ENCODE measurements at places on chromosomes 7 and 10.

DNA sequence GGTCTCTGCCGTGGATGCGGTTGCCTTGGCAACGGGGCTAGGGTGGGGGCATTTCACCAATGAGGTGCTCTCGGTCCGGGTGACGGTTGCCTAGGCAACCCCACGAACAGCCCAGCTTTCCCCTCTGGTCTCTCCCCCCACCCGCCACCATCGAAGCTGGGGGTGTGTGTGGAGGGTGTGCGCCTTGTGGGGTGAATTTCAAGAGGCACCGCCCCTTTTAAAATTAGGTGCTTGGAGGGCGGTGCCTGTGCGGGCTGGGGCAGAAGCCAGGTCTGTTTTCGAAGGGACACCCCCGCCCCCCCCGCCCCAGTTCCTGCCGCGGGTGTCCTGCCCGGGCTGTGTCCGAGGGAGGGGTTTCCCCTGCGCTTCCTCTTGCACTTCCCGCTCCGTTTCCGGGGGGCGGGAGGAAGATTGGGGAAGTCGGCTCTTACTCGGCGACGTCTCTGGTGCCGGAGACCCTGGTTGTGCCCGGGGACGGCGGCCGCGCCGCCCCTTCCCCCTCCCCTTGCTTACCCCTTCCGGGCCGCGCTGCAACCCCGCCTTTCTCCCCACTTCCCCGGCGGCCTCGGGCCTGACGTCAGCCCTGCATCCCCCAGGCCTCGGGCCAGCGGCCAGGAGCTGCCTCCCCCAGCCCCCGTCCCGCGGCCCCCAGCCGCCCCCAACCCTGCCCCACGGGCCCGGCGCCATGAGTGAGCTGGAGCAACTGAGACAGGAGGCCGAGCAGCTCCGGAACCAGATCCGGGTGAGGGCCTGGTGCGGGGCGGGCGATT, 2.2 kb downstream of the GNB2 start:
- DNase-seq = peak; percentile 75

DNA sequence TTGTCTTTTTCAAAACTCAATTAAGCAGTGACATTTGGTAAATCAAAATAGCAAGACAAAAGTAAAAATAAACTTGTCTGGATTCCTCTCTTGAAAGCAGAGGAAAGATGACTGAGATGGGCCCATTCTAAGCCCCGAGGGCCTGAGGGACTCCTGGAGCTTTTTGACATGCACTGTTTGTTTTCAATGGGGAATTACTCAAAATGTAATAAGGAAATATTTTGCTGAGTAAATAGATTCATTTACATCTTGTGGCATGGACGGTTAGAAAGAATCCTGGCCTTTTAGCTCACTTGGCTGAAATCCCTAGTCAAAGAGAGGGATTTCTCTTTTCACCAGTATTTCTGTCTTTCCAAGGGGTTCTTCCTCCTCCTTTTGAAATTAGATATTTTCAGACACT, 108.0 kb downstream of the MKX start:
- DNase-seq = no peak

- DNase-seq = no peak
Observed at GRCh38 chr10:105284476-105285215, 643.6 kb downstream of the SORCS3 start.

GRCh38 chr10:34761453-34761852, 53.6 kb downstream of the PARD3 start:
- no peak for DNase-seq

GRCh38 chr7:15681631-15682030, 4.9 kb downstream of the MEOX2 start:
- DNase-seq = no peak

- DNase-seq = no peak
Observed at GRCh38 chr10:64196638-64197315, 675.6 kb downstream of the REEP3 start.

DNA sequence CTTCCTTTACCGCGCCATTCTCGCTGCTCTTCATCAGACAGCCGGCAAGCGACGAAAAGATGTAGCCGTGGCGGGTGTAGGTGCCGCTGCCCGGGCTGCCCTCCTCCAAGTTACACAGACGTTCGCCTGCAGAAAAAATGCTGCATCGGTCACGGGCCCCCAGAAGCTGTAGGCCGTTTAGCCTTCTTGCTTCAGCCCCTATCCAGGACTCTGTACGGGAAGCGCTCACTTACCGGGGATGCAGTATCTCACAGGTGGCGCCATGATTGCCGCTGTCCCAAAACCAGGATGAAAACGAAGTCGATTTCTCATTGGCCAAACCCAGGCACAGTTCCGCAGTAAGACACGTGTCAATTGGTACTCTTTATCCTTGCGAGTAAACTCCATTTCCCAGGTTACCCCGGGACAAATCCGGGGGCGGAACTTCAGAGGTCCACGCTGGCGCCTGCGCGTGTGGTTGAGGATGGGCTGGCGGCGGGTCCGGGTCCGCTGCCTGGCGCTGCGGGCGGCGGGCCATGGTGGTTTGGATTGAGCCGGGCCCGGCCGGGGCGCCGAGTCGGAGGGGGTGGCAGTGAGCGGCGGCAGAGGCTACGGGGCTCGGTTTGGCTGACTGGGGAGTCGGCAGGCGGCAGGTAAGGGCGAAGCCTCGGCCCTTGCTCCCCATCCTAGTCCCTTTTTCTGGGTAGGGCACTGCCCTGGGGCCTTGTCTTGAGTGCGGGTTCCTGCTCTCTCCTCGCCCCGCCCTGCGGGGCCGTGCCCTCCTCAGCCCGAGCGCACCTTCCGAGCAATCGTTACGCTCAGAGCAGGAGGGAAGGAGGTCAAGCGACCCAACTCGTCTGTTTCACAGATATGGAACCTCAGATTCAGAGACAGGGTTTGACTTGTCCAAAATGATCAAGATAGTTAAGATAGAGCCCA, at the start of the genes EXOSC1 and ZDHHC16:
Gene EXOSC1 (minus strand): TSS at position 285 of the 918 bp plus-strand sequence. CDS start 21 bp downstream, at position 264.
Gene ZDHHC16 (plus strand): TSS at position 454 of the 918 bp plus-strand sequence. CDS start 5,501 bp downstream, outside the sequence.
- peak; percentile 95 for DNase-seq

- no peak for DNase-seq
Observed at GRCh38 chr7:70356787-70357328, 758.6 kb downstream of the AUTS2 start.

- no peak for DNase-seq
Observed at GRCh38 chr10:119221666-119222065, 14.3 kb downstream of the GRK5 start.

DNA sequence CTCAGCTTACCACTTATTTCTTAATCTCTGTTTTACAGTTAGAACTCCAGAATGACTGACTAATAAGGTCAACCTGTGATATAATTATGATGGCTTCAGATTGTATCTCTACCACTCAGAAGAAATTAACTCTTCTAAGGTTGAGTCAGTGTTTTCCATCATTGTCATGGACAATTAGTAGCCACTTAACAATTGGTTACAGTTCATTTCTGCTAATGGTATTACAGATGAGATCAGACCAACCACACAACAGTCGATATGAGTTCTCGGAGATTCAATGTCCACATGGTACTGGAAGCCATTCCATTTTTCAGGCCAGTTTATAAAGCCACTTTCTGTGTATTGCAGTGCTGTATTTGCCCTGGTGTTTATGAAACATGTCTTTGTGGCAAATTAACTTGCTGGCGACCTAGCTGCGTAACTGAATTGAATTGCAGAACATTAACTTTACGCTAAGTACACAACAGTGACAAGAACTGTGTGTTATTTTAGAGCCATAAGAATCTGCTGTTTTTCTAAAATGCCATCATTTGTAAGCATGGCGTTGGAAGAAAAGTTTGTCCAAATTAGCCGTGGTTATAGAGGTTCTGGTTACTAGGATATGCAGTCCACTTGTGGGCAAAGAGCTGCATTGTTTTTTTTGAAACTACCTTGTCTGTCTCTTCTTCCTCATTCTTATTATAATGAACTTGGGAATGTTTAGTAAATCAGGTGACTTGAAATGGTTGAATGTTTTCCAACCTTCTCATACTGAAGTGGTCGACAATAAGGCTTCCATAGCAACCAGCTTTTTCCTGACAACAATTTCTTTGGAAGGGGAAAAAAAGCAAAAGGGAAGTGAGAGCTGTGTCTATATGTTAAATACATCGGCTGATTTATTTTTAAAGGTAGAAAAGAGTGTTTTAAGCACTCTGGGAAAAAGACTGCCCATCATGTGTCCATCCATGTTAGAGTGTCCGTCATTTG, 76.4 kb downstream of the CELF2 start:
- DNase-seq = no peak

GRCh38 chr7:84532196-84532595, 337.6 kb upstream of the SEMA3A start:
- DNase-seq = no peak

GRCh38 chr10:75019370-75019769, 92.1 kb upstream of the SAMD8 start:
- DNase-seq = no peak

GRCh38 chr7:1664711-1665548, 5.1 kb upstream of the ELFN1 start:
- peak; percentile 88 for DNase-seq

- DNase-seq = no peak
Observed at GRCh38 chr7:5439572-5440496, 16.2 kb upstream of the TNRC18 start.

DNA sequence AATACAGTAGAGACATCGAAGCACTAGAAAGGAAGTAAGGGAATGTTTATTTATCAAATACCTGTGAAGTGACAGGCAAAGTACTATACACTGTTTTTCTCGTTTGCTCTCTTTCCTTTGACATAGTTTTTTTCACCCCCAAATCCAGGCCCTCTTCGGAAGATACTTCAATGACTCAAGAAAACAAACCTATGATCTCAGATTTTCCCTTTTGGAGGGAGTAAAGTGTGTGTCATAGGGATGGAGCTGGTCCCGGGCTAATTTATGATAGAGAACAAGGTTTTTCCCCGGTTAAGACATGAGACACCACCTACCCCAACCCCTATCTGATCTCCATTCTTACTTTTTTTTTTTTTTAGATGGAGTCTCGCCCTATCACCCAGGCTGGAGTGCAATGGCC, 61.7 kb downstream of the MAP3K8 start:
- DNase-seq = no peak

- DNase-seq = peak; percentile 87
Observed at GRCh38 chr10:28628184-28628893, 49.0 kb upstream of the BAMBI start.

DNA sequence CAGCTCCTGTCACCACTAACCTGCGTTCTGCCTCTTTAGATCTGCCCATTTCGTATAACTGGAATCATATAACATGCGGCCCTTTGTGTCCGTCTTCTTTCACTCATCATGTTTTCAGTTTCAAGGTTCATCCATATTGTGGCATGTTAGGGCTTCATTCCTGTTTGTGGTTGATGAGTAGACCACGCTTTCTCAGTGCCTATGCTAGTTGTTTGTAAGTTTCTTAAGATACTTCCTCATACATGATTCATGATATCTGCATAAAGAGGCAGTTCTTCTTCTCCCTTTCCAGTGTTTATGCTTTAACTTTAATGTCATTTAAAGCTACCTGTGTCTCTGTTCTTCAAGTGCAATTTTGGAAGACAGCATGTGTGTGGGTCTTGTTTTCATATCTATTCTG, 79.5 kb upstream of the FAM20C start:
- DNase-seq = no peak

- no peak for DNase-seq
Observed at GRCh38 chr10:130636313-130636930, 500.2 kb downstream of the GLRX3 start.

DNA sequence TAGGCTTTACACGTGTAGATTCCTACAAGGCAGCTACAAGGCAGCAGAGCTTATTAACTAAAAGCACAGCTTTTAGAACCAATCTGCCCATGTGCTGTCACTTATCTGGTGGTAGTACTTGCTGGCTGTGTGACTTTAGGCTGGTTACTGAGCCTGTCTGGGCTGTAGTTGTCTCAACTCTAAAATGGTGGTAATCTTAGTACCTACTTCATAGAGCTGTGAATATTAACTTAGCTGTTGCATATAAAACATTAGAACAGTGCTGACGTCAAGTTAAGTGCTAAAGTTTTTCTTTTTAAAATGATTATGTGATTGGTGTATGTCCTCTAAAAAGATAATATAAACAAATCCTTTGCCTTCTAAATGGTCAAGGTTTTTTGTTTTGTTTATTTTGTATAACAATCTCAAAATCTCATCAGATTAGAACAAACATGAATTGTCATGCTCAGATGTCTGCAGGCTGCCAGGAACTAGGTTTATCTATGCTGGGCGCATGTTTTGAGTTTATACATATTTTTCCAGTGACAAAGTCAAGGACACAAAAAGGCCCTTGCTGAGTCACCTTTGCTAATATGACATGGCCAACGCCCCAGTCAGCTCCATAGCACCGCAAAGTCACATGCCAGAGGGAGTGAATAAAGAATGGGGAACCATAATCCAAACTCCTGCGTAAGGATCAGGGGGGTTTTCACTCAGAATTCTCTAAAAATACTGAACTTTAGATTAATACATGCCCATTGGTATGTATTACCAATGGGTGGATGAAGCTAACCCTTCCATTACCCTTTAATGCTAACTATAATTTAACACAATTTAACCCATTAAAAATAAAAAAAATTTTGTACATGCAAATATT, 39.8 kb upstream of the ARL4A start:
- no peak for DNase-seq
